ENCODE measurements at places on chromosomes 4 and X. TPM values are rescaled to one million over a fixed set of nuclear protein-coding genes. Genes with fewer than 3 reads are reported as not detected.

The PIR gene
- total RNA-seq = 4.6 TPM

The PABPC1L2B gene
- not detected for total RNA-seq

The SPP1 gene
- total RNA-seq = not detected

The CAMK2D gene
- 74.6 TPM for total RNA-seq

The AP1AR gene
- total RNA-seq = 19.2 TPM

The SHOX gene
- not detected for total RNA-seq

The TCEAL6 gene
- total RNA-seq = not detected

The H2BW1 gene
- not detected for total RNA-seq

The PROM1 gene
- 0.41 TPM for total RNA-seq

The MAGEA1 gene
- total RNA-seq = not detected

The PGK1 gene
- 1,846 TPM for total RNA-seq

The FOXR2 gene
- not detected for total RNA-seq

The NPY2R gene
- not detected for total RNA-seq

The NXF2 gene
- not detected for total RNA-seq

The ADAMTS3 gene
- total RNA-seq = not detected

The GPR82 gene
- not detected for total RNA-seq

The EFHC2 gene
- total RNA-seq = 0.41 TPM

The TMPRSS11F gene
- not detected for total RNA-seq

The CHST7 gene
- total RNA-seq = 2.0 TPM

The SASH3 gene
- total RNA-seq = 82.7 TPM

The STATH gene
- not detected for total RNA-seq

The PLXNB3 gene
- total RNA-seq = 3.2 TPM

The MGAT4D gene
- not detected for total RNA-seq

The PPP1R2C gene
- total RNA-seq = not detected

The GATA1 gene
- 0.25 TPM for total RNA-seq

The AMER1 gene
- 3.3 TPM for total RNA-seq

The USP51 gene
- total RNA-seq = 3.9 TPM

The DDX53 gene
- total RNA-seq = not detected

The MID1 gene
- 2.7 TPM for total RNA-seq

The SLC25A53 gene
- 4.2 TPM for total RNA-seq

The SMIM10 gene
- total RNA-seq = 1.5 TPM

The PTTG2 gene
- 0.59 TPM for total RNA-seq

The MAGEA3 gene
- not detected for total RNA-seq

The SH3D19 gene
- 1.7 TPM for total RNA-seq

The PPM1K gene
- total RNA-seq = 48.4 TPM

The ADH1A gene
- total RNA-seq = not detected

The FHL1 gene
- total RNA-seq = 6.9 TPM

The FGF2 gene
- total RNA-seq = 4.2 TPM

The GPR173 gene
- total RNA-seq = 0.14 TPM

The STPG2 gene
- total RNA-seq = 0.19 TPM

The ELOVL6 gene
- total RNA-seq = 5.6 TPM

The GLRA2 gene
- total RNA-seq = not detected

The SLC4A4 gene
- 0.12 TPM for total RNA-seq
